Fibroblast of lung (primary cell): ENCODE measurements at places on chromosomes 5 and 9. TPM values are rescaled to one million over a fixed set of nuclear protein-coding genes. Genes with fewer than 3 reads are reported as not detected.

The GALNT12 gene
- total RNA-seq, result 18.2 and 27.2 TPM in 2 replicates

The GABRA1 gene
- not detected in 2 replicates for total RNA-seq

The SPATA31C1 gene
- not detected in 2 replicates for total RNA-seq

The ZDHHC11 gene
- total RNA-seq, result 2.5 and 2.6 TPM in 2 replicates

The OR13C4 gene
- not detected in 2 replicates for total RNA-seq

The SPAAR gene
- total RNA-seq, result under 0.01 and 0.17 TPM in 2 replicates

The CATSPER3 gene
- total RNA-seq, result under 0.01 and 0.17 TPM in 2 replicates

The OR2K2 gene
- not detected in 2 replicates for total RNA-seq

The FAM174A gene
- total RNA-seq, result 14.9 and 20.0 TPM in 2 replicates

The SOX30 gene
- total RNA-seq, result under 0.01 TPM in 1 of 2 replicates, not detected in the other

The VDAC1 gene
- total RNA-seq, result 239 and 281 TPM in 2 replicates

The PIP5K1B gene
- total RNA-seq, result under 0.01 TPM in 2 replicates

The CYSRT1 gene
- total RNA-seq, result 0.51 and 0.66 TPM in 2 replicates

The TRPM3 gene
- total RNA-seq, result 0.50 and 0.51 TPM in 2 replicates

The PLPP7 gene
- 8.2 and 9.4 TPM in 2 replicates for total RNA-seq

The ENTPD2 gene
- total RNA-seq, result under 0.01 TPM in 2 replicates

The BRIX1 gene
- 40.8 and 46.9 TPM in 2 replicates for total RNA-seq

The FYB1 gene
- total RNA-seq, result under 0.01 TPM in 1 of 2 replicates, not detected in the other

The ANKRD34B gene
- not detected in 2 replicates for total RNA-seq

The KIAA1958 gene
- 2.1 and 3.0 TPM in 2 replicates for total RNA-seq

The CERCAM gene
- 44.9 and 64.2 TPM in 2 replicates for total RNA-seq

The HARS1 gene
- 51.9 and 53.2 TPM in 2 replicates for total RNA-seq

The BSPRY gene
- not detected in 2 replicates for total RNA-seq

The TCF7 gene
- 1.0 and 3.1 TPM in 2 replicates for total RNA-seq

The UGCG gene
- 90.7 and 143 TPM in 2 replicates for total RNA-seq

The CBY3 gene
- total RNA-seq, result not detected in 2 replicates

The SPATA31D4 gene
- not detected in 2 replicates for total RNA-seq

The ITGA2 gene
- total RNA-seq, result 50.1 and 75.5 TPM in 2 replicates

The SLC34A3 gene
- total RNA-seq, result not detected in 2 replicates

The FAT2 gene
- total RNA-seq, result under 0.01 TPM in 2 replicates

The SPACA9 gene
- 3.1 and 4.3 TPM in 2 replicates for total RNA-seq

The ZNF883 gene
- total RNA-seq, result 6.2 and 9.7 TPM in 2 replicates

The OLFML2A gene
- 30.6 and 33.7 TPM in 2 replicates for total RNA-seq

The ABO gene
- total RNA-seq, result not detected in 2 replicates

The MELK gene
- 6.2 and 14.2 TPM in 2 replicates for total RNA-seq

The IL4 gene
- total RNA-seq, result not detected in 2 replicates

The FUT7 gene
- total RNA-seq, result not detected in 2 replicates

The NDFIP1 gene
- 50.8 and 67.4 TPM in 2 replicates for total RNA-seq

The DEPDC1B gene
- 2.1 and 2.5 TPM in 2 replicates for total RNA-seq

The EPB41L4B gene
- 1.5 and 2.8 TPM in 2 replicates for total RNA-seq

The PCDHA1 gene
- under 0.01 TPM in 2 replicates for total RNA-seq

The FAM163B gene
- not detected in 2 replicates for total RNA-seq

The ZNF300 gene
- total RNA-seq, result 8.0 and 9.9 TPM in 2 replicates

The RECK gene
- total RNA-seq, result 43.1 and 98.4 TPM in 2 replicates

The OR1Q1 gene
- not detected in 2 replicates for total RNA-seq

The IER5L gene
- total RNA-seq, result 71.5 and 97.3 TPM in 2 replicates

The DMGDH gene
- 7.7 and 7.9 TPM in 2 replicates for total RNA-seq

The MAMDC2 gene
- total RNA-seq, result 5.4 and 23.0 TPM in 2 replicates

The TSLP gene
- total RNA-seq, result 9.2 and 18.7 TPM in 2 replicates

The PHYHD1 gene
- total RNA-seq, result 12.3 and 20.0 TPM in 2 replicates

The FGD3 gene
- total RNA-seq, result under 0.01 TPM in 1 of 2 replicates, not detected in the other

The NRG2 gene
- total RNA-seq, result 0.51 and 1.3 TPM in 2 replicates

The TAF11L13 gene
- total RNA-seq, result not detected in 2 replicates

The OSMR gene
- 74.7 and 102 TPM in 2 replicates for total RNA-seq

The GDNF gene
- total RNA-seq, result 0.51 and 0.83 TPM in 2 replicates

The RMRP gene
- 67,954 and 162,287 TPM in 2 replicates for total RNA-seq

The SLC46A2 gene
- total RNA-seq, result not detected in 2 replicates
